HT1080 (cell line): ENCODE measurements at places on chromosomes 4 and X. TPM values are rescaled to one million over a fixed set of nuclear protein-coding genes. Genes with fewer than 3 reads are reported as not detected.

- peak; percentile 17 for DNase-seq
Observed at GRCh38 chrX:65744965-65745364, 77.5 kb downstream of the MSN start.

CLDN34 gene
- not detected in 2 replicates for total RNA-seq

GRCh38 chr4:158111241-158111640 lies 61.6 kb downstream of the GASK1B start:
- peak; percentile 3 for DNase-seq

SYN1 gene
- not detected in 2 replicates for total RNA-seq

DNA sequence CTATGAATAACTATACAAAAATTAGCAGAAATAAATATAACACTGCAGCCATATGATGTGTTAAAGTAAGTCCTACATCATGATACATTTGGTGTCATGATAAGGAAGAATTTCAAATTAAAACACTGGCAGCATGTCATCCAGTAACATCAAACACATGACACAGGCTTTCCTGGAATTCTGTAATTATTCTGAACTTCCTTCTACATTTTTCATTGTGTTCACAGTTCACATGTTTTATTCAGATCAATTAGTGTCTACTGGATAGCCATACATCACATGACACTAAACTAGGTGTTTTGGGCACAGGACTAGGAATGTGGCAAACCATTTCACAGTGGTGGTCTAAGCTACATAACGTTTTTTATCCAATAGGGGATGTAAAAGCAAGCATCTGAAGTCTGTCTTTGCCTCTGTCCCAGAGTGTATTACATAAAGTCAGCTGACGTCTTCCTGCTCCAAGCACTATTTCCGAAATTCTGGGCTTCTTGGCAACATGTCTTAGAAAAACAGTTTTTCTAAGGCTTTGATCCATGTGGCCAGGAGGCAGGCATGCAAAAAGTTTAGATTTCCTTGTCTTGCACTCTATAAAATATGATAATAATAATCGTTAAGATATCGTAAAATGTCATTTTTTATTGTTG lies 707.9 kb downstream of the CENPC start:
- DNase-seq, result no peak

- peak; percentile 11 for DNase-seq
Observed at GRCh38 chr4:41963105-41963504, 18.5 kb upstream of the DCAF4L1 start.
